ENCODE measurements at places on chromosomes 1 and 21.
A peak's percentile ranks its signal among the peaks of the same experiment; 100 is the strongest.

DNA sequence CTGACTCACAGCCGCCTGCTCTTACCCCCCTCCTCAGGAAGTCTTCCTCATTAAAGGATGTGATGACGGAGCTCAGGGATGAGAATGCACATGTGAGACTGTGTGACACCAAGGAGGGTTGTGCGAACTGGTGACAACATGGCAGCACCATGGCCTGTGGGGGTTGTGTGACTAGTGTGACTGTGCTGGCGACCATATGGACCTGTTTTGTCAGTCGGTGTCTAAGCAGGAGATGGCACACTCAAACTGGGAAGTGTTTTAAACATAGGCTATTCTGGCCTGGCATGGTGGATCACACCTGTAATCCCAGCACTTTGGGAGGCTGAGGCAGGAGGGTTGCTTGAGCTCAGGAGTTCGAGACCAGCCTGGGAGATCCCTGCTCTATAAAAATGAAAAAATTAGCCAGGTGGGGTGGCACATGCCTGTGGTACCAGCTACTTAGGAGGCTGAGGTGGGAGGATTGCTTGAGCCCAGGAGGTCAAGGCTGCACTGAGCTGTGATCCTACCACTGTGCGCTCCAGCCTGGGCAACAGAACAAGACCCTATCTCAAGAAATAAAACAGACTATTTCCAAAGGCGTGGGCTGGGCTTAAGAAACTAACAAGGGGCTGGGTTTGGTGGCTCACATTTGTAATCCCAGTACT is 7.4 kb downstream of the TRNP1 start:
- peak; percentile 82 for DNase-seq

DNA sequence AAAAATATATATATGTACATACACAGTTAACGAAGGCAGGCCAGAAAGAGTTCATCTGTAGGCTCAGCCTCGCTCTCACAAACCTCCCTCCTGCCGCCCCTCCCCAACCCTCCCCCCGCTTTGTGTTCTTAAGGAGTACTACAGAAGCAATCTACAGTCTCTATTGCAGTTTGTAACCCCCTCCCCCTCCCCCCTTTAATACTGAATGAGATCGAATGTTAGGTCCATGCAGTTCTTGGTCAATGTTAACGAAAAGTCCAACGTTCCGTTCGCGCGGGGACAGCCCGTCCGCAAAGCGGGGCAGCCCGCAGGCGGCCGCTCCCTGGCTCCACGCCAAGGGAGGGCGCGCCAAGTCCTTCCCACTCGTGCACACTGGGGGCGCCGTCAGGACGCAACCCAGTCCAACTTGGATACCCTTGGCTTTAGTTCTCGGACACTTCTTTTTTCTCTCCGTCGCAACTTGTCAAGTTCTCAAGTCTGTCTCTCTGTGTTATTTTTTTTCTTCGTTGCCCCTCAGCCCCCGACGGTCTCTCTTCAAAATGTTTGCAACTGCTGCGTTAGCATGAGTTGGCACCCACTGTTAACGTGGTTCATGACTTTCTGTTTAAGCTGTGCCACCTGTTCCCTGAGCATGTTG is 2.2 kb downstream of the JUN start:
- DNase-seq = peak; percentile 72

DNA sequence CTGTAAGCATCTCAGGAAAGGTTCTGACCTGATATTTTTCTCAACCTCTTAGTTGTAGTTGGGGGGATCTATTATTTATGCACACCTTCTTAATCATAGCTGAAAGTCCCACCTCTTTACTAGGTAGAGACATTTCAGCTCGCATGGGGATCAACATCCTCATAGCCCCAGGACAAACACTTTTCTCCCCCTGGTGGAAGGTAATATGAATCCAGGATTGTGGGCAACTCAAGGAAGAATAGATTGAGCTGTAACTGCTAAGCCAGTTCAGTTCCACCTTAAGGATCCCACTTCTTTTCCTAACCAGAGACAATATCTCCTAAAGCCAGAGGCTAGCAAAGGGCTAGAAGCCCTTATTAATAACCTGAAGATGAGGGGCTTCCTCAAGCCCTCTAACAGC is 25.4 kb upstream of the SMYD3 start:
- no peak for DNase-seq

- no peak for DNase-seq
These were observed 40.2 kb downstream of the EDN2 start for GRCh38 chr1:41444246-41444645.

DNA sequence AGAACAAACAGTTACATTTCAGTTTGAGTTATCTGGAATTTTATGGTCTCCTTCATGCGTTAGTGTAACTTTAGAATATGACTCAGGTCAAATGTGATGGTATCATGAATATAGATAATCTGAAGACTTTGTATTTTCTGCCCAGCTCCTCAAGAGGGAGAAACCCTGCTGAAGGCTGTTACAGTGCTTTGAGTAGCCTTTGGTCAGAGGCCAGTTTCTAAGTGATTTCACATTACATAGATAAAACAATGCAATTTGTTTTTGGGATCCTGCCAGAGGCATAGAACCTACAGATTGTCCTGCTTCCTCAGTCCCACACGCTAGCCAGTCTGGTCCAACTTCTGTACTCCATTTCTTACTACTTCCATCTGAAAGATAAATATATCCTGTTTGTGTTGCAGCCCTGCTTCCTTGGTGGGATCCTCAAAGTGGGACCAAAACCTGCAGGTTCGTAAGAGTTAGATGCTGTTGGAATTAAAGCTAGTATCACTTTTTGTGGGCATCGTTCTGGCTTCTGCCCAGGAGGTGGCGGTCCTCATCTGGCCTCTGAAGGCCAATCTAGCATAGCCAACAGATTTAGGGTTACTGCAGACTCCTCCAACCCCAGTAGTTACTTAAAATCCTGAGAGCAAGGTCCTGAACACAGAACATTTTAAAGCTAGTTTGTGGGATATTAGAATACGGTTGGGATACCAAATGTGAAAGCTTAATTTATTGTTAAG is 645.8 kb upstream of the USP24 start:
- DNase-seq = no peak

- DNase-seq = no peak
These were observed 299.4 kb downstream of the RYR2 start for GRCh38 chr1:237341391-237341790.

DNA sequence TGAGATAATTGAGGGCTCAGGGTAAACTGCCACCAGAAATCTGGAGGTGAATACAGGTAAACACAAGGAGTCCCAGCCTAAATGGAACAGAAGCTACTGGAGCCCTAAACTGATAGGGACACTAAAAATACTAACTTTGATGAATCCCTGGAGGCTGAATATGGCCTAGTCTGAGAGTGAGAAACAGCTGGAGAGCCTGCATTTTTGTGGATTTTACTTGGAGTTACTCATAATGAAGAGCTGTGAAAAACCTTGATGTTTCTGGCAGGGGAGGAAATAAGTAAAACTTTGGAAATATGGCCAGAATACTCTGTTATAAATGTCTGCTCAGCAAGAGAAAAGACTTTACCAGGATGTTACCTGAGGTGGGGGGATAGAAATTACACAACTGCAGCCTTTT is 164.4 kb downstream of the LIPI start:
- no peak for DNase-seq

GRCh38 chr21:39705849-39706248 is 39.1 kb upstream of the IGSF5 start:
- DNase-seq = no peak

GRCh38 chr1:110857964-110858948 is 14.7 kb upstream of the CD53 start:
- DNase-seq = no peak

DNA sequence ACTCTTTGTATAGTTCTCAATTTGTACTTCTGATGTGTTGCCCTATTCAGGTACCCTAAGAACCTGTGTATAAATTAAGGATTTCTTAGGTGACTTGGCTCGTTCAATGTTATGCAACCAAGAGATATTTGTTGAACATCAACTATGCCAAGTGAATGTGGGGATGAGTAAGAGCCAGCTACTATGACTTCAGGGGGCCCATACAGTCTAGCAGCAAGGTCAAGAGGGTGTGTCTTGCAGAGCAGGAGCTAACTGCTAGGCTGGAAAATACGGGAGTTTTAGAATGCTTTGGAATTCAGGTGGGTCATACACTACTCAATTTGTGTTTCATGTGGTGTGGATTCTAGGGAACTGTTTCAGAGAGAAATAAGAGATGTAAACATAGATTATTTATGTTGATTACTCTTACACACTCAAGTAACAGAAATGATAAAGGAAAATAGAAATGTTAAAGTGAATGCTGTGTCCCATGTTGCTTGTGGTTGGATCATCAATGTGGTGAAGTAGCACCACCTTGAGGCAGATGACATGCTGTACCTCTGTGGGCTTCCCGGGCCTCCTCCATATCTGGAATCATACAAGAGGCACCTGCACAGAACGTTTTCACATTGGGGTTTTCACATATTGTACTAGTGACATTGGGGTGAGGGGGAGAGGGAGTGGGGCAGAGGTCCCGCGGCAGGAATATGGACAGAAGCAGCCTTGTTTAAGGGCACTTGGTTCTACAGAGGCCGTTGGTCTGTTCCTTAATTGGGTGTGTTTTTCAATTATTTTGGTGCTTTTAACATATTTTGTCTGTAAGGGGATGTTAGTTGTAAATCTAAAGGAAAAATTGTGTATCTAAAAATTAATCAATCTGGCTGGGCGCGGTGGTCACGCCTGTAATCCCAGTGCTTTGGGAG is 12.4 kb downstream of the ARPC5 start:
- peak; percentile 69 for DNase-seq

- DNase-seq = no peak
These were observed 16.7 kb upstream of the IL10RB start for GRCh38 chr21:33249331-33250002.

- DNase-seq = no peak
These were observed 69.4 kb upstream of the VAV3 start for GRCh38 chr1:108034396-108034795.

DNA sequence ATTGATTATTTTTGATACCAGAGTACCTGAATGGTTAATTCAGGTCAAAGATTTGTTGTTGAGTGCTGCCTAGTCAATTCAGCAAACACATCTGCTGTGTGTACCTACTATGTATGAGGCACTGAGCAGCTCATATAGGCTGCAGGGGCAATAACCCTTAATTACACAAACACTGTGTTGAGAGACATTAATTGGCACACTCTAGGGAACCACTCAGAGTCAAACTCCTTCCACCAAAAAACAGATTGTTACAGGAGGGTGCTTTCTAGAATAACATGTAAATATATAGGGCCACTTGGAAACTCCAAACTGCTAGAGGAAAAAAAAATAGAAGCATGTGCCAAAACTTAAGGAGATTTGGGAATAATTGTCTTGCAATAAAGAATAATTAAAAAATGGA is 31.3 kb downstream of the UBE2U start:
- DNase-seq = no peak

- no peak for DNase-seq
These were observed 4.6 kb upstream of the C1orf87 start for GRCh38 chr1:60078182-60078581.

GRCh38 chr1:99737016-99737415 is 29.4 kb downstream of the FRRS1 start:
- peak; percentile 69 for DNase-seq

GRCh38 chr21:45973475-45974072 is 8.0 kb upstream of the COL6A1 start:
- peak; percentile 87 for DNase-seq

- DNase-seq = peak; percentile 90
These were observed 85.0 kb upstream of the KCNJ15 start for GRCh38 chr21:38171723-38172344.

GRCh38 chr1:76807543-76808260 is 59.6 kb upstream of the ST6GALNAC5 start:
- DNase-seq = no peak

DNA sequence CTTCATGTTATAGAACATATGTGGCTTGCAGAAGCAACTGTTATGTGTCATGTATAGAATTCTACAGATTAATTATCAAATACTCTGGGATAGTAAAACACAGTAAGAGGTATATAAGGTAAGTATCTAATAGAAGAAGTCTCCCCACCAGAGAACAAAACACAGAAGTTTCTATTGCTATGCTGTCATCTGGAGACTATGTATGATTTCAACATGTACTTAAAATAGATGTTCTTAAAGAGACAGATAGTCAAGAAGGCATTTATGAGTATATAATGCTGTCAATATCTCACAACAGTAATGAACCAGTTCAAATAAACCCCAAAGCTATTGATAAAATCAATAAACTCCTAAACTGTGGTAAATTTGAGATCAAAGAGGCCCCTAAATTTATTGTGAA is 8.1 kb upstream of the ADCY10 start:
- peak; percentile 12 for DNase-seq

GRCh38 chr21:35585155-35585554 is 475.2 kb downstream of the SETD4 start:
- no peak for DNase-seq

- no peak for DNase-seq
These were observed 34.9 kb downstream of the TMCO4 start for GRCh38 chr1:19764848-19765247.

- no peak for DNase-seq
These were observed 125.1 kb upstream of the KCND3 start for GRCh38 chr1:112114540-112114939.

- DNase-seq = no peak
These were observed 109.7 kb upstream of the HP1BP3 start for GRCh38 chr1:20896826-20897225.

- no peak for DNase-seq
These were observed 6.1 kb upstream of the SLC19A2 start for GRCh38 chr1:169491845-169492281.

DNA sequence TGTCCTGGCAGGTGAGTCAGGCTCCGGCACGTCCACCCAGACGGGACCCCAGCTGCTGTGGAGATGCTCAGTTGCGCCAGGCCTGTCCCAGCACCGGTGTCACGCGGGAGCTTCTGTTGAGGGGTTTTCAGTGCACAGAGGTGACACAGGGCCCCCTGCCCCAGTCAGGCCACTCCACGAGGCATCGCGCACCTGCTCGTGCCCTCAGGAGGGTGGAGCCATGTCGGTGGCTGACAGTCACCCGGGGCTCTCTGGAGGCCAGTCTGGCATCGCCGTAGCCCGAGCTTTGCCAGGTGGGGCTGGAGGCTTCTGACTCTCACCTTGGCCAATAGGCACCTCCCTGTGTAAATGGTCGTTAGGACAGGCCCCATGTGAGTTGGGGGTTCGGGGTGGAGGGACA is 11.1 kb downstream of the TMEM240 start:
- no peak for DNase-seq

DNA sequence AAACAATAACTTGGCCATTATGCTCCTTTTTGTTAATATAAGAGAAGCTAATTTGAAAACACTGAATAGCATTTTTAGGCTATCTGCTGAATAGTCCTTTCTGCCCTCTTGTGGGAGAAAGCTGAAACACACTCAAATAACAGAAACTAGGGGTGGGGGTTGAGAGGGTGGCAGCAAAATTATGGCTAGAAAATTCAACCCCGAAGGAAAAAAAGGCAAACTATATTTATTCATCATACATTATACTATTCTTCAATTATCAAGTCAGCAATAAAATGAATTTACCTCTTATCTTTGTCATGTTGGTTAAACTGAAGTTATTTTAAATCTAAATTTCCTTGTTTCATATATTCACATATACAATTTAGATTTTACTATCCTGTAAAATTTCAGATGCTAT is 255.9 kb downstream of the FAF1 start:
- peak; percentile 43 for DNase-seq

DNA sequence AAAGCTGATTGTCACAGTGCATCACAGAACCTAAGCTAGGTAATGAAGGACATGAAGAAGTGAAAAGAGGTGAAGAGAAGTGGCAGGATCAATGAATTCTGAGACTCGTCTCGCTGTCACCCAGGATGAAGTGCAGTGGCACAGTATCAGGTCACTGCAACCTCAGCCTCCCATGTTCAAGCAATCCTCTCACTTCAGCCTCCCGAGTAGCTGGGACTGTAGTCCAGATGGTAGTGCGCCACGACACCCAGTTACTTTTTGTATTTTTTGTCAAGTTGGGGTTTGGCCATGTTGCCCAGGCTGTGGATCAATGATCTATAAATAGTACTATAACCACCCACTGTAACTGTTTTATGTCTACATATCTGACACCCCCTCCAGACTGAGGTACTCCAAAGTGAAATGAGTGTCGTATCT is 33.1 kb downstream of the PTP4A2 start:
- no peak for DNase-seq

All from EL (cell line).